ENCODE measurements at places on chromosomes 3 and 15.

DNA sequence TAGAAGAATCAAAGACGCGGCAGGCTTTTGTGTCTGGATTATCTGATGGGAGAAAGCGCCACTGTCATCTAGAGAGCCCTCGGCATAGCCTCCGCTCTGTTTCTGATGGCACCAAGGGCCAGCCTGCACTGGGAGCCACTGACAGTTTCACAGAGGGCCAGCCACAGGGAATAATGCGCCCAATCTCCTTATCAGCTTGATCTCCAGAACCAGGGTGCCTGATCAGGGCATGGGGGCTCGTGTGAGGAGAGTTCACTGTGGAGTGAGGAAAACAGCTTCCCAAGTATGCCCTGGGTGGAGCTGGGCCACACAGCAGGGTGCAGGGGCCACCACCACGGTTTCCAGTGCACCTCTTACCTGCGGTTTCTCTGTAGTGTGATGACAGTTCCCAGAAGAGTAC, 29.8 kb upstream of the CLK3 start:
- DNase-seq, result no peak

GRCh38 chr3:40307176-40307575, 2.3 kb upstream of the EIF1B start:
- DNase-seq, result no peak

DNA sequence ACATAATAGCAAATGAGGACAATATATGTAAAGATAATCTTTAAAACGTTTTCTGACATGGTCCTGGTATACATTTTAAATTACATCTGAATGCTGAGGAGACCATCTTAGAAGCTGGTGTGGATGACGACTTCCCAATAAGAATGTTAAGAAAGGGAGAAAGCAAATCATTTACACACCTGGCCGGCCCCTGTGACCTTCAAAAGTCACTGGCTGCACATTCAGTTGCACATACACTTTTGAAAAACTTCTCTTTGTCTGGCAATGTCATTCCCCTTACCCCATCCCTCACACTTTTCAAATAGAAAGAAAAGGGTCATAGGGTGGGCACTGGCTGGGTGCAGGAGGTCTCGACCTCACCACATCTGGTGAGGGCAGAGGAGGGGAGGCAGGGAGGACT, 391.0 kb downstream of the MECOM start:
- DNase-seq, result no peak

GRCh38 chr3:119862616-119863015, 80.7 kb downstream of the NR1I2 start:
- no peak for DNase-seq

GRCh38 chr15:55637086-55637485, 48.9 kb upstream of the PYGO1 start:
- DNase-seq, result no peak

- no peak for DNase-seq
Measured at GRCh38 chr3:71323558-71323957, 260.0 kb downstream of the FOXP1 start.

- no peak for DNase-seq
Measured at GRCh38 chr3:7100136-7100535, 239.2 kb downstream of the GRM7 start.

- no peak for DNase-seq
Measured at GRCh38 chr3:24128199-24129005, 183.3 kb downstream of the NR1D2 start.

DNA sequence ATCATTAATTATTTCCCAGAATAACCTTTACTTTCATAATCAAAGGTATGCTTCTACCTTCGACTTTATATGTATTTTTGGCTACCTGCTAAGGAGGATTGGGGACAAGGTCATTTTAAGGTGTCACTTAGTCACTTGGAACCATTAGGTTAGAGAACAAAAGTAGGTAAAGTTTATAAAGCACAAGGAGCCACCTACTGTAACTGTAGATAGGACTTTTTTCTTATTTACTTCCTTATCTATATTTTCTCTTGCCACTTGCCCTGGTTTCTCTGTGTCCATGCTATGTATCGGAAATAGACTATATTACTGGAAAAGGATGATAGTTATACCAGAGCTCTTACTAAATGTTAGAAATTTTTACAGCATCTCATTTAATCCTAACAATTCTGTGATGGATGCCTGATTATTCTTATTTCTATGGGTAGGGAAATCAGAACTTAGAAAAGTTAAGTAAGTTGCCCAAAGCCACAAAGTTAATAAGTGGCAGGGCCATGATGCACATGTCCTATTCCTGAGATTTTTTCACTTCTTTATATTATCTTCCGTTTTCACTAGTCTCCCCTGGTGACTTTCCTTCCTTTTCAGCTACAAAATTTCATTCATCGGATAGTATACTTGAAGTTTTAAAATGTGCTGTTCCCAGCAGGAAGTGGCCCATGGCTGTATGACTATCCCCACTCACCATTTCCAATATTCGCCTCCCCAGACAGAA, 132.5 kb downstream of the CMSS1 start:
- DNase-seq, result no peak

DNA sequence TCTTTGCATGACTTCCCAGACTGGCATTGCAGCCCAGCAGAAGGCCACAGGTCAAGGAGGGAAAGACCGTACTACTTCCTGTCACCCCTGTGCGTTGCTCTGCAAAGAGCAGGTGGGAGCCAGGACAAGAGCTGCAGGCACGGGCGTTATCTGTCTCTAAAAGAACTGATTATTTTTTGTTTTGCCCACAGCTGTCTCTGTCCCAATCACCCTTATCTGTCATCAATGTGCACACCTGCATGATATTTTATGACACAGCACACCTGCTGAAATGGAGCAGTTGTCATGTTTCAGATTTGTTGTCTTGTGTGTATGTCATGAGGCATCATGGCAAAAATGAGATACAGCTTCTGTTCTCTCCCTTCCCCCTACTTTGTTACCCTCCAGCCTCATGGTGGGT, 58.8 kb downstream of the SLCO3A1 start:
- no peak for DNase-seq

DNA sequence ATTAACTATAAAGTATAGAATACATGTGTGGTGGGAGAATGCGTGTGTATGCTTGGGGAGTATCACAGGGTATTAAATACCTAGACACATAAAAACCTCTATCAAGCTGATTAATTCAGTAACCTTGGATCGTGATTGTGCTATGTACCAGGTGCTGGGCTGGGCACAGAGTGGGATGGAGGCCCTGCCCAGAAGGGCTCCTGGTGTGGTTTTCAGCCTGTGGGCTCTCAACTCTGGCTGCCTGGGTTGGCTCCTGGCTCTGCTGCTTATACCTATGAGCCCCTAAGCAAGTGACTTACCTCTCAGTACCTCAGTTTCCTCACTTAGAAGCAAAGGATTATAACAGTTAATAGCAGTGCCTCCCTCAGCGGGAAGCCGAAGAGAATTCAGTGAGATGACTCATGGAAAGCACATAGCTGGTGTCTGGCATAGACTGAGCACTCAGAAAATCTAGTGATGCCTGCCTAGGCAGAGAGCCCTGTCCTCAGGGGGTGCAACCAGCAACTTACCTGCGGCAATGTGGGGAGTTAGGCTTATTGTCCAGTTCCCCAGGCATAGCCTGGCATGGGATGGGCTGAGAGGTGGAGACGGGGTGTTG, 90.6 kb upstream of the MYZAP start:
- no peak for DNase-seq

DNA sequence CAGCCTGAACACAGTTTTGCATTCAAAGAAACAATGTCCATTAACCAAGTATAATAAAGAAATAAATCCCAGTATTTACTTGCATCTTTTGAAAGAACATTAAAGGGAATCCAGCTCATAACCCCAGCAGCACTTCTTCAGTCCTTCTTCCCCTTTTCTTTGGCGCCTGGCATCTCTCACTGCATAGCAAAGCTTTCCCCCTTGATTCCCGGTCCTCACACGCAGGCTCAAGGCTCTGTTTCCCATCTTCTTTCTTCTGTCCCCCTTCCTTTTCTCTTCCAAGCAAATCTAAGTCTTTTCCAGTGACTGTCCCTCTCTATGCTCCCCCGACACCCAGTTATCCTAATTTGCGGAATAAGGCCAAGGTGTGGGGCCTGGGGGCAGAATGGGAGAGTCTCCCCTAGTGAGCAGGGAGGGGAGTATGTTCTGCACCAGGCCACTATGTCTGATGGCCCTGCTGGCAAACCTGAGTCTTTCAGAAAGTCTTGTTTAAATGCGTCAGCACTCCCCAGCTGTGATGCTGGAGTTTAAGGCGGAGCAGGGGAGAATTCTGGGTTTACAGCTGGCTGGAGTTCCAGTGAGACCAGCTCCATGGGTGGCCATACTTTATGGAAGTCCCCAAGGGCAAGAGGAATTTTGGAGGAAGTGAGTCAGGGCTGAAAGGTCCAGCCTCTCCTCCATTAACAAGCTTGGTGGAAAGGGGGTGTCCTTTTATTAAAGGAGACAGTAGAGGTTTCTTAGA, 42.1 kb downstream of the GOLGA6A start:
- DNase-seq, result no peak

DNA sequence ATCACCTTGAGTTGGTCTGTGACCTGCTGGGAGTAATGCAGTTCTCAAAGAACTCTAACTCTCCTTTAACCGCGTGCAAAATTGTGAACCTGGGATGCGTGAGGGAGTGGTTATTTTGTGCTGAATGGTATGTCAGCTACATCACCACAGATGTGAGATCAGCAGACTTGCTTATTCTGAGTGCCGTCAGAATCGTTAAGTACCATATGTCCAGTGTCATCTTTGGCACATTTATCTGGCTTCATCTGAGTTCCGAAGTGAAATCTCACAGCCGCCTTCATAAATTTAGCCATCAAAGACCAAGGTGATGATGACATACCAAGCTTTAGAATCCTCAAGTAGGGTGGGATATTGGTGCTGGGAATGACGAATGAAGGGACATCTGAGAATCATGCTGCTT, 347.2 kb upstream of the TPRG1 start:
- DNase-seq, result no peak

DNA sequence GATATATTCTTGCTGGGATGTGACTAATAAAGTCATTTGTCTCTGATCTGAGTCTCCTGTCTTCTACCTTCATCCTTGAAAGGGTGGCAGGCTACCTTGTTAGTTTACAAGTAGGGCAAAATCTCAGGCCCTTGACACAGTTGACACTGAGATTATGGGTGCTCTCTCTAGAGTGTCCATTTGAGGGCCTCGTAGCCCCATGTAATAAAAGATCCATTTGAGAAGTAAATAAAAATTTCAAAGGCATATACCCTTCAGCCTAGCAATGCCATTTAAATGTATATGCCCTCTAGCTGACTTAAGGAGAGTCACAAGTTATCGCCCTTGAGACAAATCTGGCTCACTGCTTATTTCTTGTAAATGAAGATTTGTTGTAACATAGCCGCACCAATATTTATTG, 98.6 kb downstream of the TCF12 start:
- peak; percentile 52 for DNase-seq

DNA sequence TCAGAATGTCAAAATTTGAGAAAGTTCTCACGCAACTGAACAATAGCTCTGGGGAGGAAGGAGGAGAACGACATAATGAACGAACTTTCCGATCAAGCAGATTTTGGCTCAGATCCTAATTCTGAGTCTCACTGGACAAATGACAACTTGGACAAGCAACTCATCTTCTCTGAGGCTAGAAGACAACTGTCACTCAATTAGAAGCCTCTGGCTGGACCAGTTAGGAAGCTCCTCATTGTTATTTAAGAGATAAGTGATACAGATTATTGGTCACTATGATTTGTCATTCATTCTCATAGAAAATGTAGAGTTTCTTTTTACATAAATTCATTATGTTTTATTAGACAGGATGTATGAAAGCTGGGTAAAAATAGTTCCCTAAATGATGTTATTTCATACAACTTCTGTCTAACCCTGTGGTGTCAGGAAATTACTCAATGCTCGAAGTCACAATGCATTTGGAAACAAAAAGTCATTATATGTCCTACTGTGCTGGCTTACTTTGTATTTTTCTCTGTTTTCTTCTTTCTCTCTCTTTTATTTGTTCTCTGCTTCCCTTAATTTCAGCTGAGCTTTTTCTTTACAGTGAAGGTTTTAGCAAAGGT, 11.0 kb upstream of the C3orf49 start:
- DNase-seq, result no peak

GRCh38 chr3:104291437-104291851, 1075.3 kb upstream of the ALCAM start:
- peak; percentile 31 for DNase-seq

DNA sequence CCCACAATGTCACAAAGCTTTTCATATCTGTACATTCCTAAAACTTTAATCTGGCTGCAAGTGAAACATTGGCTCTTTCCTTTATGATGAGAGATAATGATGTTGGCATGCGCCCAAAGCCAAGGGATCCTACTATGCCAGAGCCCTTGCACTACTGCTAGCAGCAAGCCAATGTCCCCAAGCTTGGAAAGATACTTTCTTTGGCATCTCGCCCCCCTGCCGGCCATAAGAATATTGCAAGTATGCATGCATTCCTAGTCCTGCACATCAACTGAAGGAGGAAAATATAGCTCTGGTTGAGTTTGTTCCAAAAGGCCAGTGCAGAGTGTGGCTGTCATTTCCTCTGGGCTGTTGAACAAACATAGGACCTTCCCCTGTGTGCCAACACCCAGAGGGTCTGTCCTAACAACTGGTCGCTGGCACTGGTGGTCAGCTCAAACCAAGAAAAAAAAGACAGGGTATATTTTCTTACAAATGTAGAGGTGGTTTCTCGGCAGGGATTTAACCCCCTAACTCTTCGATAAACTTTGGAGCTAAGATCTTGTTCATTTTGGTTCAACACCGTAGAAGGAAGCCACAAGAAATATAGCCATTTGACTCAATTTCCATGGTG, 120.9 kb upstream of the ZBED2 start:
- peak; percentile 66 for DNase-seq

DNA sequence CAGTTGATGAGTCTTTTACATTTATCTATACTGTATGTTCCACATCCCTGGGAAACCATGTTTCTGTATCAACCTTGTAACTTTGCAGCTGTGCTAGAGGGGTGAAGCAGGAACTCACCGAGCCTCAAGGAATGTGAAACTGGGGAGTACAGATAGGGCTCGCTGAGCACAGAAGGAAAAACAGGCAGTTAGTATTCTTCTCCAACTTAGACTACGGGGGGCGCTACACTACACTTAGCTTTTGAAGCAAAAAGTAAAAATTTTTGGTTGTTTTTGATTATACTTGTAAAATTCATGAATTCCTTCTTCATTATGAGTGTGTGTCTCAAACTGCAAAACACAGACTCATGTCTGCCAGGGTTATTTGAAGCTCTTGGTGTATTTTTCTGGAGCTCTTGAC, 132.7 kb upstream of the RGMA start:
- no peak for DNase-seq

DNA sequence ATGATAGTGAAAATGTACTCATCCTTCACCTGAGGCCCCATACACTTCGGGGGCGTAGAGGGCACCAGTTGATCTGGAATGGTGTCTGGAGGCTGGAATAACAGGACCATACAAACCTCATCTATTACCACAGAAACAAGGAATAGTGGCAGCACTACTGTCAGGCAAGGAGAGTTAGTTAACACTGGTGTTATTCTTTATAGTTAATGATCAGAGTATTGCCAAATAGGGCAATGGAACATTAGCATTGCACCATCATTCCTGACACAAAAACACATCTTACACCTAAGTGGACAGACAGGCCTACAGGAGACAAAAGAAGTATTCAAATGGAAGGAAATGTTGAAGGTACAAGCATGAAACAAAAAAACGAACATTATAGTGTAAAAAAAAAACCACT, 137.0 kb upstream of the UBP1 start:
- DNase-seq, result no peak

All from NAMALWA (cell line).